ENCODE measurements at places on chromosomes 11 and 22.
A peak's percentile ranks its signal among the peaks of the same experiment; 100 is the strongest.

DNA sequence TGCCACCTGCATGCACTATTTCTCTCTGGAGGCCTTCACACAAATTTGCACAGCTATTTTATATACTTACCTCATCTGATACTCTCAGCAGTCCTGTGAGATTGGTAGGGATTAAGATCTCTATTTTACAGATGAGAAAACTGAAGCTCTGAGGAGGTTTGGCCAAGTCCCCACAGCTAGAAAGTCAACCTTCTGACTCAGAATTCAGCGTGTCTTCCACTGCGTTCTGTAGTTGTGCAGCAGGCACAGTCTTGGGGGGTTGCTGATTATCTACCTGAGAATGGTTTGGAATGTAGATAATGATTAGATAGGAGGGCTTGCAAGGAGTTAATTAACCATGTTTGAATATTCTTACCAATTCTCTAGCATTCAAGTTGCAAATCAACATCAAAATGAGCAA lies 2.5 kb upstream of the SORL1 start:
- no peak for DNase-seq

- no peak for DNase-seq
Measured at GRCh38 chr11:14529951-14530350, 9.8 kb upstream of the PSMA1 start.

DNA sequence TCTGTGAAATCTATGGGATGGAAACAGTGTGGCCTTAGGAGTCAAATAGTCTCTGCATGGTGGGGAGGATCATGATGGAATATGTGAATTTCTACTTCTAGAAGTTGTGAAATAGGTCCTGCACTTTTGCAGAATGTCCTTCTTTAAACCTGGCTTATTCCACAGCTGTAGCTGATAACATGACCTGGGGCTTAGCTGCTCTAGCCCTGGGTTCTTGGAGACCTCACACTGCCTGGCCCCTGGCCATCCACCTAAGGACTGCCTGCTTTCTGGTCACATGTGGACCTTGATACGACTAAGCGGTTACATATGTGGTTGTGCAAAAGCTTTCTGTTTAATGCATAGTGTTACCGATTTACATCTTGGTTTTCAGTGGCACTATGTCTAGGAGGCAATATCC lies 88.2 kb downstream of the SWAP70 start:
- DNase-seq = peak; percentile 57

GRCh38 chr11:86244063-86244521 lies 461 bp upstream of the EED start:
- peak; percentile 84 for DNase-seq

DNA sequence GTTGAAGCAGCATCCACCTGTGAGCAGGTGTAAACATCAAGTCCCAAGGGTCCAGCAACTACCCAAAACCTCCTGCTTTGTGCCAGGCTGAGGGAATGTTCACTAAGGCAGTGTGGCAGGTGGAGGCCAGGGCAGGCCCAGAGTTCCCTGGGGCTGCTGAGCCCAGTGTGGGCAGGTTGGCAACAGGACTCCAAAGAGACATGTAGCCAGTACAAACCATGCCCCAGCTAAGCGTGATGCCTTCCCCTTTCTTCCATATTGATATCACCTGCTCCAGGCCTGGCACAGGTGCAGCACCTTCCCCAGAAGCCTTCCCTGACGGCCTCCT lies 30.0 kb upstream of the SCUBE2 start:
- no peak for DNase-seq

- peak; percentile 28 for DNase-seq
Measured at GRCh38 chr11:36233204-36233603, 56.0 kb downstream of the COMMD9 start.
